Bone marrow (tissue), 2 donors: ENCODE measurements at places on chromosomes 11 and 22.

- no peak for DNase-seq
These were observed 53.9 kb downstream of the GGTLC2 start for GRCh38 chr22:22698263-22698750.

GRCh38 chr11:109019342-109019936, 354.6 kb downstream of the DDX10 start:
- no peak for DNase-seq

- no peak for DNase-seq
These were observed 669 bp upstream of the BCR start for GRCh38 chr22:23179381-23180299.

GRCh38 chr22:49992921-49993648, 19.5 kb downstream of the IL17REL start:
- no peak for DNase-seq

- DNase-seq = no peak
These were observed 127.3 kb downstream of the FEZ1 start for GRCh38 chr11:125368757-125369156.

GRCh38 chr22:37804881-37805809, 2.6 kb upstream of the GCAT start:
- peak; percentile 78 for DNase-seq

DNA sequence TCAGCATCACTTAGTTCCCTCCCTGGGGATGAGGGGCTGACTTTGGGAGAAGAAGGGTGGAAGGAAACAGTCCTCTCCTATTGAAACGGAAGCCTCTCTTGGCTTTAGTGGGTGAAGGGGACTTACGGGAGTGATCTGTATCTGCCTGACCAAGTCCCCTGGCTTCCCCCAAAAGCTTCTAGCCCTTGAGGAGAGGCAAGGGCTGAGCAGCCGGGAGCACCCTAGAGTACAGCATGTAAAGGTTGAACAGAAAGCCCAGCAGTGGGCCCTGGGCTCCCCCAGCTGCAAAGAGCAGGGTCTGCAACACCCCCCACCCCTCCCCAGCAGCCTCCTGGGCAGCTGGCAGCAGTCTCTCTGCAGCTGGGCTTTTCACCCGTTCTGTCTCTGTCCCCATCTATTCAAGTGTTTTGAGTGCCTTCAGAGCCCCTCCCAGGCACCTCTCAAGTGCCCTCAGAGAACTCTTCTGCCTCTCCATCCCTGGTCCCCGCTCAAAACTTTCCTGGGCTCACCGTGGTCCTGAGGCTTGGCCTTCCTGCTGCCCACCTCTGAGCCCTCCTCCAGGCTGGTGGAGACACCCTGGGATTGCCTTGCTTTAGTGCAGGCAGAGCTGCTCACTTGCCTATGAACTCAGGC, 2.7 kb downstream of the CAPN5 start:
- no peak for DNase-seq

DNA sequence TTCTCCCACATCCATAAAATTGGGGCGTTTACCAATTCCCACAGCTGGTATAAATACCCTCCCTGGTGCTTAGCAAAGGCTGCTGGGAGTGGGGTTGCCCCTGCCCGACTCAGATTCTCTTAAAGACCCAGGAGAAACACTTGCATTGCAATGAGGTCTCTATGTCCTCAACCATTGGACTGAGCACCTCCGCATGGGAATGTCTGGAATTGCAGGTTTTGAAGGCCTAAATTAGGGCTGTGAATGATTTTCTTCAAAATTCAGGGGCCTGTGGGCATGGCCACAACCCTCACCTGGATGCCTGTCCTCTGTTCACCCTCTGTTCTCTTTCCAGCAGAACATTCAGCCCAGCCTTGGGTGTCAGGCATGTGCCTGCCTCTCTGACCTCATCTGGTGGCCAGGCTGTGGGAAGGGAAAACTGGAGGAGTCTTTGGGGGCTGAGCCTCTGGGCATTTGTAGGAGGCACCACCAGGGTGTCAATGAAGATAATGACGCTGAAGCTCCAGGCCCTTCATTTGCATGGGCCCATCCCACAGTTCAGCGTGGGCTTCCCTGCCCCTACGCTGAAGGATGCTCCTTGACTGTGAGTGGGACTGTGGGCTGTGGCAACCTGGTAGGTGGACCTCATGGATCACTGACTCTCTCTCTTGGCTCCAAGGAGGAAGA, 52.7 kb upstream of the MYEOV start:
- DNase-seq = no peak

DNA sequence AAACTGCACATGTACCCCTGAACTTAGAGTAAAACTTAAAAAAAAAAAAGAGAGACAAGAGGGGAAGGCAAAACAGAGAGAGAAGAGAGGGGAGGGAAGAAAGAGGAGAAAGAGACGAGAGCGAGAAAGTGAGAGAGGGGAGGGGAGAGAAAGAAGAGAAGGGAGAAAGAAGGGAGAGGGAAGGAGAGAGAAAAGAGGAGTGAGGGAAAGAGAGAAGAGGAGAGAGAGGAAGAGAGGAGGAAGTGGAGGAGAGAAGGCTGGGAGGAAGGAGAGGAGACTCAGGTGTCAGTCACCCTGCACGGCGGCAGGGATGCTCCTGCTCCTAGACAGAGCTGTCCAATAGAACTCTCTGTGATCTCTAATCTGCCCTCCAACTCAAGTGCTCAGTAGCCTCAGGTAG, 248.3 kb downstream of the MIAT start:
- no peak for DNase-seq

DNA sequence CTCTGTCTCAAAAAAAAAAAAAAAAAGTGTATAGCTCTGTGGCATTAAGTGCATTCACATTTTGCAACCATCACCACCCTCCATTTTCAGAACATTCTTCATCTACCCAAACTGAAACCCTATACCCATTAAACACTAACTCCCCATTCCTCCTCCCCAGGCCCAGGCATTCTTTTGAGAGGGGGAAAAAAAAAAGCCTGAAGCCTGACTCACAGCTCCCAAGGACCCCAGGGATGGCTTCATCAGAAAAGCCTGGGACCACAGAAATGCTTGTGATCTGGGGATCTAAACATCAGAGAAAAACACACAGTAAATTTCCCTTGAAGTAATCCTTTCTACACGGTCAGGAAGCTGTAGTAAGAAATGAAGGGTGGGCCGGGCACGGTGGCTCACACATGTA, 10.7 kb upstream of the GTSE1 start:
- no peak for DNase-seq

DNA sequence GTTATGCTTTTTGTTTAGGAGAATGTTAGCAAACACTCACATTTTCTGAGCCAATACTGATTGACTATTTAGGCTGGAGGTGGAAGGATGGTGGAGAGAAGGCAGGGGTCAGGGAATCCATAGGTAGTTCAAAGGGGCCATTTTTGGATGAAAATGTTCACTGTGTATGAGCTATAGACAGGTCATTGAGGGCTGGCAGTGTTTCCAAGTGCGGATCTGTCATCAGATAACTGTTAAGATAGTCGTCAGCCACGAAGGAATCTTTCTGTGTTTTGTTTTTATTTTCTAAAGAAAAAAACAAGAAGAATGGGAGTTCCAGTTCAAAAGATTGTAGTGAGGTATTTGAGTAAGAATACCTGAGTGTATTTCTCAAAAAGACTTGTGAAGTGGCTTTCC, 3.1 kb downstream of the KCNJ5 start:
- DNase-seq = no peak
